ENCODE measurements at places on chromosomes 1 and 21.
A peak's percentile ranks its signal among the peaks of the same experiment; 100 is the strongest.

DNA sequence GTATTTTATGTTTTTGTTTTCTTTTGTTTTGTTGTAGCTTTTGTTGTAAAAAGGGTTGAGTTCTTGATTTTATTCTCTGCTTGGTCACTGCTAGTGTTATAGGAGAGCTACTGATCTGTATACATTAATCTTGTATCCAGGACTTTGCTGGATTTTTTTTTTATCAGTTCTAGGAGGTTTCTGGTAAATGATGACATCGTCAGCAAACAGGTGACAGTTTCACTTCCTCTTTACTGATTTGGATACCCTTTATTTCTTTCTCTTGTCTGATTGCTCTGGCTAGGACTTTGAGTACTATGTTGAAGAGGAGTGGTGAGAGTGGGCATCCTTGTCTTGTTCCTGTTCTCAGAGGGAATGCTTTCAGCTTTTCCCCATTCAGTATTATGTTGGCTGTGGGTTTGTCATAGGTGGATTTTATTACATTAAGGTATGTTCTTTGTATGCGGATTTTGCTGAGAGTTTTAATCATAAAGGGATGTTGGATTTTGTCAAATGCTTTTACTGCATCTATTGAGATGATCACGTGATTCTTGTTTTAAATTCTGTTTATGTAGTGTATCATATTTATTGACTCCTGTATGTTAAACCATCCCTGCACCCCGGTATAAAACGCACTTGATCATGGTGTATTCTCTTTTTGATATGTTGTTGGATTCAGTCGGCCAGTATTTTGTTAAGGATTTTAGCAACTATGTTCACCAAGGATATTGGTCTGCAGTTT lies 905.7 kb downstream of the LTN1 start:
- DNase-seq, result no peak

DNA sequence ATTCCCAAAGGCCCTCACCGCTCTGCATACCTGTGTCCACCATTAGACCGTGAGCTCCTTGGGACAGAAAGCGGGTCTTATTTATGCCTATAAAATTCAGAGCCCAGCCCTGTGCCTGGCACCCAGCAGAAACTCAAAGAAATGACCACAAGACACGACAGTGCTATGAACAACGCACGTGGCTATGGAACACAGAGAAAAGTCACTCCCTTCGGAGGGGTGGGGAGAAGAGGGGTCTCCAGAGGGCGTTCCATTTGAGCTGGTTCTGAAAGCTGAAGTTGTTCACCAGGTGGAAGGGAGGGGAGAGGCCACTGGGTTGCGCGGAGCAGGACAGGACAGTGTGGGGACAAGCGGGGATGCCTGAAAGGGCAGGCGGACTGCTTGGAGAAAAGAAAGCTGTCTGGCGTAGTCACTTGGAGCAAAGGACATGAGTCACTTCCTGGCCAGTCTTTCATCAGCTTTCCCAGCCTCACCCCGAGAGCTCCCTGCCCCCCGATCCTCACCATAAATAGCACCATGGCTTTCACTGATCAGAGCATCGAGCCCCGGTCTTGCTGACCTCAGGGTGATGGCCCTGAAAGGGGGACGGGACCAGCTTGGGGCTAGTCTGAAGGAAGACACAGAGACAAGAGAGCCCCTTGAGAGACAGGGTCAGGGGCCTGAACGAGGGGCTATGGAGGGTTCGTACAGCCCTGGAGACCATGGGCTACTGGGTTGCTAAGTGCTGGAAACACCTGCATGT lies 28.5 kb downstream of the ECE1 start:
- DNase-seq, result peak; percentile 89

DNA sequence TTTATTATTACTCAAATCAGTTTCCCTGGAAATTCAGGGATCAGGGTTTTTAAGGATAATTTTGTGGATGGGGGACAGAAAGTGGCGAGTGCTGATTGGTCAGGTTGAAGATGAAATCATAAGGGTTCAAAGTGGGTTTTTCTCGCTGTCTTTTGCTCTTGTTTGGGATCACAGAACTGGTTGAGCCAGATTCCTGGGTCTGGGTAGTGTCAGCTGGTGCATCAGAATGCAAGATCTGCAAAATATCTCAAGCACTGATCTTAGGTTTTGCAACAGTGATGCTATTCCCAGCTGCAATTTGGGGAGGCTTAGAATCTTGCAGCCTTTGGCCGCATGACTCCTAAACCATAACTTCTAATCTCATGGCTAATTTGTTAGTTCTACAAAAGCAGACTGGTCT lies 9.3 kb downstream of the CHI3L2 start:
- DNase-seq, result no peak

- DNase-seq, result no peak
These were observed 5.3 kb upstream of the KIF17 start for GRCh38 chr1:20723159-20723536.

DNA sequence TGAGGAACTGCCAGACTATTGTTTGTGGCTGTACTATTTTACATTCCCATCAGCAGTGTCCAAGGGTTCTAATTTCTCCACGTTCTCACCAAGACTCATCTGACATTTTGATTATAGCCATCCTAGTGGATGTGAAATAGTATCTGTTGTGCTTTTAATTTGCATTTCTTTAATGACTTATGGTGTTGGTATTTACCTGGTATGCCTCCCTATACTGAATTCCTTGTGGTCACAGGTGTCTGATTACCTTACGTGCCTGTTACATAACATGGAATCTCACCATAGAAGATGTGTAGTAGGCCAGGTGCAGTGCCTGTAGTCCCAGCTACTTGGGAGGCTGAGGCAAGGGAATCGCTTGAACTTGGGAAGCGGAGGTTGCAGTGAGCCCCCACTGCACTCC lies 13.5 kb downstream of the ZYG11A start:
- no peak for DNase-seq

Data from AG04449 (cell line).